ENCODE measurements at places on chromosomes 11 and 22.

DNA sequence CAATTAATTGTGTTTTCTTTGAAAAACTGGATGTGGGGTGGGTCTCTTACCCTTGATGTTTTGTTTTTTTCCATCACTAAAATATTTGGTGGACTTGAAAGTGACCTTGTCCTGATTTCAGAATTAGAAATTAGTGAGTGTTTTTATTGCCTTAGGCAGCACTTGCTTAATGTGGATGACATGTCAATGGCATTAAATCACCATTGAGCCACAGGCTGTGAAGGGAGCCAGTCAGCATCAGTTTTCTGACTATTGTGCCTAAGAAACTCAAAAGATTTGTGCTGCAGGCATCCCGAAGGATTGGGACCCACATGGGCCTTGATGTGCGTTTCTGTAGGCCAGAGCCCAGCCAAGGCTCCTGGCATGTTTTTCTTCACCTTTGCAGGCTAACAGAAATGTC, 53.8 kb downstream of the SWAP70 start:
- DNase-seq = peak; percentile 37

- peak; percentile 88 for DNase-seq
Observed at GRCh38 chr11:113664069-113664980, 41.8 kb downstream of the TMPRSS5 start.

DNA sequence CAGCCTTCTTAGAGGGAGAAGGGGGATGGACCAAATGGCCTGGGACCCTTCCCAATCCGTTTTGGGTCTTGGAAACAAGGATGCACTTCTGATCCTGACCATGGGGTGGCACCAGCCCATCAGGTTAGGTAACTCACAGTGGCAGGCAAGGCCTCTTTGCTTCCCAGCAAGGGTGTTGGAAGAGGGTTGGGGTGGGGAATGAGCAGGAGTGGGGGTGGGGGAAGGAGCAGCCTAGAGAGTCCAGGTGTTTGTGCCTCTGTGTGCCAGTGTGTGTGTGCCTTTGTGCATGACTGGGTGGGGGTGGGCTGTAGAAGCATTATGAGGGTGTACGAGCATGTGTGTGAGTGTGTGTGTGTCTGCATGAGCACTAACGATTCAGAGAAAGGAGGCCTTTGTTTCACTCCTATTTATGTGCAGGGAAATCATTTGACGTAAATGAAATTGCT, 213.1 kb downstream of the INSC start:
- peak; percentile 41 for DNase-seq

DNA sequence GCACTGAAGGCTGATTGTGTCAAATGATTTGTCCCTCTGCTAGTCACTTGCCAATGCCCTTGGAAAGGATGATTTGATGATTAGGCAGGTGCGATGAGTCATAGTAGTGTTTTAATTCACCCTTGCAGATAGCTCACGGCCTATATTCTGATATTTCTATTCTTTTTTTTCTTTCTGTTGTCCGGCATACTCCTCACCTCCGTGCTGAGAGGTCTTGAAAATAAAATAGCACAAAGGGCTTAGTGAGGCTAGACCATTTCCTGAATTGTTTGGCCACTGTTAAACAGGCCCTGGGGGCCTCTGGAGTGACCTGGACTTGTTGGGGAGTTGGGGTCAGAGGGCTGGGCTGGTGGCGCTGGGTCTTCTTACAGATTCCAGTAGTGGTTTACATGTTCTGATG, 99.8 kb downstream of the ZBTB16 start:
- DNase-seq = no peak

GRCh38 chr22:29744902-29745301, 21.9 kb downstream of the ZMAT5 start:
- DNase-seq = no peak

DNA sequence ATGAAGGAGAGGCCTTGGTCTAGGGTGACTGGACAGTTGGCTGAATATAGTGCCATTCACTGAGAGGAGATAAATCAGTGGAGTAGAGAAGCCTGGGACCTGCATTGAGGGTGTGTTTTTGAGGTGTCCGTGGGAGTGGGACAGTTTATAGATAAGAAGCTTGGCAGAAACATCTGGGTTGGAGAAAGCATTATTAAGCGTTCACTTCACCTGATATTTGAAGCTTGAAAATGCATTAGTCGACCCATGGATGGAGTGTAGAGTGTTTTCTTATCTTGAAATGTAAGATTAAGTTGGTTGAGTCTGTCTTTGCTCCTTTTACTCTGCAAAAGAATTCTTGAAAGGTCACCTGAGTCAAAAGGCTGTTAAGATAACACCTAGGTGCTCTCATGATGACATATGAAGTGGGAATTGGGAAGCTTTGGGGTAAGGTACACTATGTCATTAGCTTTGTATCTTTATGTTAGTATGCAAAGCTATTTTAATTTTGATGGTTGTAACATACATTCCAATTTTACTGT, 160.7 kb downstream of the ARHGAP42 start:
- DNase-seq = no peak

DNA sequence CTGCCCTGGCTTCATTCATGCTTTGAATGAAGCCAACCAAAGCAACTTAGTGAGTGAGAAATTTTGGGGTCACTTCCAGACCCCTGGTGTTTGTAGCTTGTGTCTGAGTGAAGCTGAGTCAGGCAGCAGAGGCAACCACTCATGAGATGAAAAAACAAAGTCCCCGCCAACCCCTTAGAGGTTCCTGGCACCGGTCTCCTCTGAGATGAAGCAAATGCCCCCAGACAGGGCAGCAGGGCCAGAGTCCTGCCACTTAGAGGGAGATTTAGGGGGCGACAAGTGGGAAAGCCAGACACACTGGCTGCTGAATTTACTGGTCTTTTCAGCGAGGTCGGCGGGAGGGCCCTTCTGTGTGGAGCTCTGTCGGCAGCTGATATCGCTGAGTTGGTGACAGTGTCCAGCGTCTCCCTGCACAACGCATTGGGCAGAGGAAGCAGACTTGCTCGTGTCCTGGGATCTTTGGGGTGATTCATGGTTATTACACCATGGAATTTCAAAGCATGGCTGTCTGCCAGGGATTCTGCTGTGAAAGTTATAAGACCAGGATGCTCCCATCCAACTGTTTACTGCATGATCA, 482.6 kb downstream of the MIAT start:
- DNase-seq = peak; percentile 84

- peak; percentile 42 for DNase-seq
Observed at GRCh38 chr11:5553343-5553742, 5.0 kb upstream of the OR52H1 start.

GRCh38 chr11:128419012-128419767, 168.2 kb downstream of the ETS1 start:
- DNase-seq = peak; percentile 23
